Head of caudate nucleus (tissue), 42 donors: ENCODE measurements at places on chromosomes 6 and 20.

GRCh38 chr6:149383371-149383770 lies 16.7 kb upstream of the SUMO4 start:
- DNase-seq = no peak

DNA sequence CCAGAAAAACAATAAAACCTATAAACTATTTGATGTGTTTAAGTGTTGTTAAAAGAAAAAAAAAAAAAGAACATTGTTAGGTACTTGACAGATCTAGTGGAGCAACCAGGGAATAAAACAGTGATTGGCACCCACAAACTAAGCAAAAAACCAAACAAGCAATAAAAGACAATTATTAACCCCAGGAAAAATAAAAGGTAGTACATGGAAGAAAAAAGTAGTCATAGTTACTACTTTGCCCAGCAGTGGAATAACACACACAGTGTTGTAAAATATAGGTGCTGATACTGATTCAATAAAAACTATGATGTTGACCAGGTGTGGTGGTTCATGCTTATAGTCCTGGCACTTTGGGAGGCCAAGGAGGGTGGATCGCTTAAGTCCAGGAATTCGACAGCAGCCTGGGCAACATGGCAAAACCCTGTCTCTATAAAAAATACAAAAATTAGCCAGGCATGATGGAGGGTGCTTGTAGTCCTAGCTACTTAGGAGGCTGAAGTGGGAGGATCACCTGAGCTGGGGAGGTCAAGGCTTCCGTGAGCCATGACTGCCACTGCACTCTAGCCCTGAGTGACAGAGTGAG lies 43.9 kb downstream of the PIGU start:
- DNase-seq = no peak

DNA sequence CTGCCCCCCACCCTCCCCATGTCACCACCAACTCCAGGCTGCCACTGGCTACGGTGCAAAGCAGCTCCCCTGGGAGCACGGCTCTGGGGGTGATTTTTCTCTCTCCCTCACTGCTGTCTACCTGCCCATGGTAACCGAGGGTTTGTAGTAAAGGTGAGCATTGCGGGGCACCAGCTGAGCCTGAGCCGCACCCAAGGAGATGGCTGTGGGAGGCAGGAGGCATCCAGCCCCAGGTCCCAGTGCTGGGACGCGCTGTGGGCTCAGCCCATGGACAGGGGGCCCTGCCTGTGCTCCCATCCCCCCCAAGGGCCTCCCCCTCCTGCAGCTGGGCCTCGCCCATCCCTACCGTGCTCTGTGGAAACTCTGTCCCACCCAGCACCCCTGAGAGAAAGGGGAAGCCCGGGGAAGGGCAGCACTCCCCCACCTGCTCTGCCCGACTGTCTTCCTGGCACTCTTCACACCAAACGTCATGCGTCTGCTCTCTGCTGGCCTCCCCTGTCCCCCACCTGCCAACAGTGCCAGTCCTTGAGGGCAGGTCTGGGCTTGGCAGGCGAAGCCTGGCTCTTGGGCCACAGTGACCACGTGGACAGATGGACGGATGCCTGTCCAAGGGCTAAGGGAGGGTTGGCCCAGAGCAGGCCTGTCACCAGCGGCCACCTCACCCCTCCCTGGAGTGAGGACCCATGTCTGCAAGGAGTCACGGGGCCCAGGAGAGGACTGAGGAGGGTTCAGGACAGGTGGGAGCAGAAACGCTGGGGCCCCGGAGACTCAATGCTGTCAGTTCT lies 3.8 kb upstream of the CHRNA4 start:
- no peak for DNase-seq

DNA sequence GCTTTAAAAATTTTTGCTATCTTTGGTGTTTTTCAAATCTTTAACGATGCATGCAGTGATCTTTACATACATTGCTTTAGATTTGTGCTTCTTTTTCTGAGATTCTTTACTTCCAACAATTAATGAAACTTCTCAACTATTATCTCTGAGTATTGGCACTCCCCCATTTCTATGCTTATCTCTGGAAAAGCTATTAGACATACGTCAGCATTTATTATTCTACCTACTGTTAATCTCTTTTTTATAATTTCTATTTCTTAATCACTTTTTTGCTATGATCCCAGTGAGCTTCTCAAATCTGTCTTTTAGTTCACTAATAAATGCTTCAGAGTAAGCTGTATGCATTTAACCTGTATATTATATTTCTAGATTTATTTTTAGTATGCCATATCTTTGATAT lies 264.2 kb upstream of the TFAP2D start:
- DNase-seq = no peak

DNA sequence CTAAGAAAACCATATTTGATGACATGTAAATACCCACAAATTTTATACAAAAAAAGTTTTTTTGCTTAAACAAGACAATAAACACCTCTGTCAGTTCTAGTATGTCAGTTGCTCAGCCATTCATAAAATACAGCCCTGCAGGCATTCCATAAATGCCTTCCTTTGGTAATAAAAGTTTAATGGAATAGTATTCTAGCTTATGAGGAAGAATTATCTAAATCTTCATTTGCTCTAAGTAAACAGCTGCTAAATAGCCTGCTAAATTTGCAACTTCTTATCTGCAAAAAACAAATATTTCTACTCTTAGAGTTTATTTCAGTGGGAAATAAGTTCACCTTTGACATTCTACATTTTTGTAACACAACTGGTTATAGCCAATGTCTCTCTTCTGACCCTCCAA lies 108.8 kb downstream of the SMLR1 start:
- no peak for DNase-seq

GRCh38 chr6:3916211-3916610 lies 67.0 kb downstream of the FAM50B start:
- no peak for DNase-seq

DNA sequence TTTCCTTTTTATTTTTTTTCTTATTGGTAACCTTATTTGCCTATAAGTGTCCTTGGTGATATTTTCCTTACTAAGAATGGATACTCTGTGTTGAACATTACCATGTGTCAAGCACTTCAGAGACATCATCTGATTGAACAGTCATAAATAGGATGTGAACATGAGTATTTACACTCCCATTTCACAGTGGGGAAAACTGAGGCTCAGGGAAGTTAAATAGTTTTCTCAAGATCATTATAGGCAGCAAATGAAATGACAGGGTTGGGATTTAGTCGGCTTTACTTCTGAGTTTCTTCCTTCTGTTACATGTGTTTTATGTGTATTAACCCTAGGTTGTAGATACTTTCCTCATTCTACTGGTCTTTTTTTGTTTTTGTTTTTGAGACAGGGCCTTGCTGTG lies 35.3 kb downstream of the TPX2 start:
- no peak for DNase-seq

DNA sequence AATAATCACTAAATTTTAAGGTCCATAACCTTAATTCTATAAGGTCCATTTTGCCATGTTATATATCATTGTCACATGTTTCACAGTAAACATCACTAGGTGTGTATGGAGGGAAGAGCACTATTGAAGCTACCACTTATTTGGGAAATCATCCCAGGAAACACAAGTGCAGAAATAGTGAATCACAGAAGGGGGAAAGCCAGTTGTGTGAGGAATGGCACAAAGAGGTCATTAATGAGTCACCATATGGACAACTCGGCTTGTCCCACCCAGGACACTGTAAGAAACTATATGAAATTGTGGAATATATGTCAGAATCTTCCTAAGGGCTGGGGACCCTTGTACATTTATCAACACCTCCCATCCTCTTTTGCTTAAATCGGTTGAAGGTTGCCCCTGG lies 13.7 kb downstream of the BTN3A1 start:
- DNase-seq = no peak

GRCh38 chr6:141562186-141562811 lies 570.4 kb upstream of the GJE1 start:
- peak; percentile 8 for DNase-seq
